ENCODE measurements at places on chromosomes 16 and 17.
A peak's percentile ranks its signal among the peaks of the same experiment; 100 is the strongest.

GRCh38 chr16:16868727-16869126 lies 489.8 kb downstream of the NPIPA7 start:
- DNase-seq = no peak

DNA sequence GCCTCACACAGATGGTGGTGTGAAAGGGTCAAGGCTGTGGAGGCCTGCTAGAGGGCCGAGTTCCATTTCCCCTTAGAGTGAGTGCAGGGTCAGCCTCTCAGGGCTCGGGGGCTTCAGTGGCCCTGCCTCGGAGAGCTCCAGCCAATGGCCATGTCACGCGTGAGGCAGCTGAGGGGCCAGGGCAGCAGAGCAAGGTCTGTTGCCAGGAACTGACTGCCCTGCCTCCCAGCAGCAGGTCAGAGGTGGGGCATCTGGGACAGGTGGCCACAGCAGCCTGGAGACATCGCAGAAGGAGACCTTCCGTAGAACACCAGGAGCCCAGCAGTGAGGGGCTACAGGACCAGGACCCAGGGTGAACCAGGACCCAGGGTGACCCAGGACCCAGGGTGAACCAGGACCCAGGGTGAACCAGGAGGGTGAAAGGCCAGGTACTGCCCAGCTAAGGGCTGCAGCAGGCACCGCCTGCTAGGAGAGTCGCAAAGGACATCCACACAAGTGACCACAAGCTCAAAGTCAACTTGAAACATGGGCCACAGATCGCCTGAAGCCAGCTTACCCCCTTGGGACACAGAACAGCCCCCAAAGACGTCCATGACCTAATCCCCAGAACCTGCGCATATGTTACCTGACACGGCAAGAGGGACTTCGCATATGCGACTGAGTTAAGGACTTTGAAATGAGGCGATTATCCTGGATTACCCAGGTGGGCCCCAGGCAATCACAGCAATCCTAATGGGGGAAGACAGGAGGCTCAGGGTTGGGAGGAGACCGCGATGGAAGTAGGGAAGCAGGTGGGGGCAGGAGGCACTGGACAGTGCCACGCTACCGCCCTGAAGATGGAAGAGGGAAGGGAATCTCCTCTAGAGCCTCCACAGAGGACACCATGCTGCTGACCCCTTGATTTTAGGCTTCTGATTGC lies 4.8 kb upstream of the MEAK7 start:
- DNase-seq = no peak

GRCh38 chr16:3017794-3018506 lies at the start of gene CLDN6:
TSS of gene CLDN6 (minus strand) at chr16:3018183. CDS start at chr16:3016021, 2,162 bp downstream.
- DNase-seq = peak; percentile 63

DNA sequence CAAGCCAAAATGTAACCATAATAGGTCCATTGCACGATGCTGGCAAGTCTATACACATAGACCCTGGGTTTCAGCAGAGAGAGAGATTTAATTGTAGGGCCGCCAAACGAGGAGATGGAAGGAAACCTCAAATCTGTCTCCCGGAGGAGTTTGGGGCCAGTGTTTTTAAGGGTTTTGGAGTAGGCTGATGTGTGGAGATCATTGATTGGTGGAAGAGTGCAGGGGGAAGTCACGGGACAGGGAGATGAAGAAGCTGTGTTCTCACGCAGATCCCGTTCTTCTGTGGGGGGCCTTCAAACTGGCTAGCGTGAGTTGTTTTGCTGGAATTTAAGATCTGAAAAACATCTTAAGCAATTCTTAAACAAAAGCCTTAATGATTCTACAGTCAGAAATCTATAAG lies 84.8 kb downstream of the KATNIP start:
- DNase-seq = no peak

DNA sequence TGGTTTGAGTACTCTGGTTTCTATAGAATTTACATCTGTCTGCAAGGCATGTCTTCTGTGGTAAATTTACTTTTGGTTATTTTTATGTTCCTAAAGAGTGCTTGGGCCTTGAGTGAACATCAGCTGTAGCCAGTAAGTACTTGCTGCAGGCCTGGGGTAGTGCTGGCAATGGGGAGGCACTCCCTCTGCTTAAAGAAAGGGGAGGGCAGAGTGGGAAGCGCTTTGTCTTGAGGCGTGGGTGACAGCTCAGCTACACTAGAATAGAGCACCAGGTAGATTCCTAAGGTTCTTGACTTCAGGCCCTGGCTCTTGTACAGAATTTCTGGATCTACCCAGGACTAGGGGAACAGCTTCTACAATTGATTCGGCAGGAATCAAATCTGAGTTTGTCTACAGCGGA lies 50.6 kb downstream of the MPHOSPH6 start:
- DNase-seq = no peak

DNA sequence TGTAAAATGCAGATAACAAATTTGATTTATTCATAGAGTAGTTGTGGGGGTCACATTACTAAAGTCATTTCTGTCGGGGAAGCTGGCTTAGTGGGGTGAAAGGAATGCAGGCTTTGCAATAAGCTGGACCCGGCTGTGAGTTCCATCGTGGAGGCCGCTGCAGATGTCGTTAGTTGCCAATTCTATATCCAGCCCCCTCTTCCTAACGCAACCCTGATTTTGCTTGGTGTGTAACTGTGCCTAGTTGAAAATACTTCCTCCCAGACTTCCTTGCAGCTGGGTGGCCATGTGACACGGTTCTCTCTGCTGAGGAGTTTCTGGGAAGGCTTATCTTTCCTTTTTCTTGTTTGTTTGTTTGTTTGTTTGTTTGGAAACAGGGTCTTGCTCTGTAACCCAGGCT lies 4.5 kb downstream of the MFSD6L start:
- DNase-seq = no peak

DNA sequence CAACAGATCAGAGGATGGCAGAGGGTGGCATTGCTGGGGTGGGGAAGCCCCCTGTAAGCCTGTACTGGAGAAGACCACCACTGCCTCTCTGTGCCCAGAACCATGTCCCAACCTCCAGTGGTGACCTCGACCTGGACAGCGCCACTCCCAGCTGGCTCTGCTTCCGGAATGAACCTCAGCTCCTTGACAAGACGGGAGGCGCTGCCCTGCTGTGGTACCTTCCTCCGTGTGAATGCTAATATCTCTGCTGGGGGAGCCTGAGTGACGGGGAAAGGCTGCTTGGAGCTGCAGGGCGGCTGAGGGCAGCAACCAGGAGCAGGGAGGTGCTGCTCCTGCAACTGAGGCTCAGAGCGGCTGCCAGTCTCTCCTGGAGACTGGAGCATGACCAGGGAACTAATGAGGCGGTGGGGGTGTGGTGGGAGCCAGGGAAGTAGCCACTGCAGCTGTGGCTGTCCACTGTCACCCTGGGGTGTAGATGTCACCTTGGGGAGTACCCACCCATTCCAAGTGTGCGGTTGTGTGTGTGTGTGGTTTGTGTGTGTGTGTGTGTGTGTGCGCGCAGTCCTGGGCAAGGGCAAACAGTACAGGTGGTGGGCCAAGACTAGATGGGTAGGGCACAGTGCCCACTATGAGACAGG lies 6.2 kb downstream of the PRCD start:
- no peak for DNase-seq

Data from naive thymus-derived CD8-positive, alpha-beta T cell (primary cell).